ENCODE measurements at places on chromosomes 4 and X.

GRCh38 chrX:110301194-110301593 is 16.7 kb downstream of the AMMECR1 start:
- no peak for DNase-seq

- no peak for DNase-seq
Observed at GRCh38 chr4:141078871-141079270, 54.4 kb downstream of the RNF150 start.

DNA sequence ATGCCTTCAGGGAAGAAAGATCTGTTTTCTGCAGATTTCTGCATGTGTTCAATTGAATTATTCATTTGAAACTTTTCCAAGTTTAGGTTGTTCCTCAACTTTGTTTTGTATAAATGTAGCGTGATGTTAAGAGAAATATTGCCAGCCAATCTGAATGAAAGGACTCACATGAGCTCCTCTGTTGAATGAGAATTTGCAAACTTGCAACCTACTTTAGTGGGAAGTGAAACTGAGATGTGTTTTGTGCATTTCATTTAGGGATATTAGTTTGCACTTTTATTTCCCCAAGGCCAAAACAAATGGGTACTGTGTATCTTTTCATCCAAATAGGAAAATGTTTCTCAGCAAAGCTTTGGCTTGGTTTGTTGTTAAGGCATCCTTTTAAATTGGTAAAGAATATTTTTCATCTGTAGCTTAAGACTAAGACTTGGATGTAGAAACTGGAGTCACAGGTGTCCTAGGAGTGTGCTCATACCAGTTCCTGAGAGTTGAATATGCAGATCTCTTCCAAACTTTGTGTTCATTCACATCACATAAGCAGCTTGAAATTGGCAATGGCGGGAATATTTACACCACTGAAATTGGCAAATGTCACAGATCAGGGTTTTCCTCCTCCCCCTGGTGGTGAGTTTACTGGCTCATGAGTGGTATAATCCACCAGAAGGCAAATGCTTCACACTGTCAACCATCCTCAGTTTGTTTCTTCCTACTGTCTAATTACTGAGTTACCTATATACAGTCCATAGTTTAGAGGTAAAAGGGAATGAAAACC is 193.6 kb upstream of the BANK1 start:
- DNase-seq, result no peak

GRCh38 chr4:140152751-140153418 is 1.1 kb downstream of the MAML3 start:
- peak; percentile 21 for DNase-seq

DNA sequence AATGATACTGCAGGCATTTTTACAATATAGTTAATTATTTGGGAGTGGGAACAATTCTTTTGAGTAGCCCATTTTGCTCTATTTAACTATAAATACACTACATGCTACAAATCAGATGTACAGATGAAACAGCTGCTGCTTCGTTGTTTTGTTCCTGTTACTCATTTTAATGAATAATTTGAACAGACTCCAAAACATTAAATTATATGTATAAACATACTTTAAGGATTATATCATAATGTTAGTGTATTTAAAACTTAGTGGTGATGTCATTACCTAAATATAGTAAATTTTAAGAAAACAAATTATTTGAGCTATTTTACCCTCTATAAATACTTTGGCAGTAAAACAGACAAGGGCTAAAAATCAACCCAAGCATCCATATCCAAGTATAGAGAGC is 60.7 kb downstream of the GAB1 start:
- DNase-seq, result no peak

GRCh38 chr4:146051728-146052391 is 113.2 kb upstream of the ZNF827 start:
- no peak for DNase-seq

- DNase-seq, result no peak
Observed at GRCh38 chr4:145481942-145482208, 222 bp downstream of the SMAD1 start.

DNA sequence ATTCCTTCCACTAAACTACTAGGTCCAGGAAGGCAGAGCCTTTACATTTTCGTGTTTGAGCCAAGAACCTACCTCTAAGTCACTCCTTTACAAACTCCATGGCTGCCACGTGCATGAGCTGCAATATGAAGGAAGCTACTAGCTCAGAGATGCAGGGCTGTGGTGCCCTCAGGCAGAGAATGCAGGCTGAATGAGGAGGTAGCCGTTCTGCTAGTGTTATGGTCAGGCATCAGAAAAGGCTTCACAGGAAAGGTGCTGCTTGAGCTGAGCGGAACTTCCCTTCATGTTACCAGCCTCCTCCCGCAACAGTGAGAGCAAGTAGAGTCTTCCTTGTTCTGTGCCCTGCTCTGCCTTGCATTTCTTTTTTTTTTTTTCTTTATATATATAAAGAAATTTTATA is 148.3 kb upstream of the PACRGL start:
- no peak for DNase-seq

- DNase-seq, result no peak
Observed at GRCh38 chr4:48224606-48225005, 45.0 kb downstream of the TEC start.

DNA sequence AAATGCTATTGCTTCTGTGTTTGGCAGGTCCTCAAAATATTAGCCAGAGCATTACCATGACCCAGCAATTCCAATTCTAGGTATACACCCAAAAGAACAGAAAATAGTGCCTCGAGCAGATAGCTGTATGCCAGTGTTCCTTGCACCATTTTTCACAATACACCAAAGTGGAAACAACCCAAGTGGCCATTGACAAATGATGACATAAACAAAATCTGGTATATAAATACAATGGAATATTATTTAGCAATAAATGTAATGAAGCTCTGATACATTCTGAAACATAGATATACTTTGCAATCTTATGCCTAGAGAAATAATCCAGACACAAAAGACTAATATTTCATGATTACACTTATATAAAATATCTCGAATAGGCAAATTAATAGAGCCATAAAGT is 451.8 kb upstream of the PCDH7 start:
- no peak for DNase-seq

DNA sequence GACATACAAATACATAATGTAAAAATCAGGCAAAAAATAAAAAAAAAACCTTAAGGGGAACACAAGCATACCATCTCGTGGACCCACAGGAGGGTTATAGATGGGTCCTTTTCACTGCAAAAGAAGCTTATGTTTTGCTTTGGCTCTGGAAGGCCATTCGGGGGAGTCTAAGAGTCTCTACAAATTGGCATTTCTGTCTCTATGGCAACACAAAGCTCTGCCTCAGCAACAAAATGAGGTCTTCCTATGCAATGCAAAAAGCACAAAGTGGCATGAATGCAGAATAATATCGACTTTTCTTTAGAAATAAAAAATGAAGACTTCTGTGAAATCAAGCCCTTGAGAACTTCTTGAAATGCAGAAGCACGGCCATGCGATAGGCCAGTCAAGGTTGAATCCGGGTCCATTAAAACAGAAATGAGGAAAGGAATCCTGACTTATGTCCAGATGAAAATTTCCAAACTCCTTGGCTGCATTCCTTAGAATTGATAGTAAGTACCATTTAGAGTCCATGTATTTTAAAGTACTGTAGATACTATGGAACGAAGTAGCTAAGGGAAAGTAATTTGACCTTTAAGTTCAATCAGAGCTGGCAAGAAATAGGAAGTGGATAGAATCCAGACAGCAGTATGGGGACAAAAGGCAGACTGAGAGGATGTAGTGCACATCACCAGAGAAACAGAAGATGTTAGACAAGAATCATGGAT is 63.7 kb upstream of the PDLIM3 start:
- DNase-seq, result no peak

DNA sequence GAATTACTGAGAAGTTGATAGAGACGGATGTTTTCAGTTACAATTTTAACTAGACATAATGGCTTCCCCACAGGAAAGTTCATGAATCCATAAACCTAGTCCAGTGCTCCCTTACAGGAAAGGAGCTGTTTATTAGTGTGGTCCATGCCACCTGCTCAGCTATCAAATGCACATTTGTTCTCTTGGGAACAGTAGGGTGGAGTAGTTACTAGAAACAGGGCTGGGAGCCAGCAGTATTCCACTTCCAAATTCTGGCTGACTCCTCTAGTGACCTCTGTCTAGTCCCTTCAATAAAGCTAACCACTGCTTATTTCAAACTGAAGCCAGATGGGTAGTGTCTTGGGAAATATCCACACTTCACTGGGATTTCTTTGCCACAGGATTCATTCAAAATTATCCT is 88.4 kb upstream of the TLL1 start:
- no peak for DNase-seq

- no peak for DNase-seq
Observed at GRCh38 chr4:138305050-138305449, 62.9 kb upstream of the SLC7A11 start.

DNA sequence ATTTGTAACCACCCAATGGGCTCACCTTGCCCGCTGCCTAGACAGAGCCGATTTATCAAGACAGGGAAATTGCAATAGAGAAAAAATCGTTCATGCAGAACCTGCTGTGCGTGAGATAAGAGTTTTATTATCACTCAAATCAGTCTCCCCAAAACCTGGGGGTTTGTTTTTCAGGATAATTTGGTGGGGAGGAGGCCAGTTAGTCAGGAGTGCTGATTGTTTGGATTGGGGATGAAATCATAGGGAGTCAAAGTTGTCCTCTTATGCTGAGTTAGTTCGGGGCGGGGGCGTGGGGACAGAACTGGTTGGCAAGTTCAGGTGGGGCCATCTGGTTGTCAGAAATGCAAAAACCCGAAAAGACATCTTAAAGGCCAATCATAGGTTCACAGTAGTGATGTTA is 203.0 kb downstream of the MAB21L2 start:
- DNase-seq, result no peak

DNA sequence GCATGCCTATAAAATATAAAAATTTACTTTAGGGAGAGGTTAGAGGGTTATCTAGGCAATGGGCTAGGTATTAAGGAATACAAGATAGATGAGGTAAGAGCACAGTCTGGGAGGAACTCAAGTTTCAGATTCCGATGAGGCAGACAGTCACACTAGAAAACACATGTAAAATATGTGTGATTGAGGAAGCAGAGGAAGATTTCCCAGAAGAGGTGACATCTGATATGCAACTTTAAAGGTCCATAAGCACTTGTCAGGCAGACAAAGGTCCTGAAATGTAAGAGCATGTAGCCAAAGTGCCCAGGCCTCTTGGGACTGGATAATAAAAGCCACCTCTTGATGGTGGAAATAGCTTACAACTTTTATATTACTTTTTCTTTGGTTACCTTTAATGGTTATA is 81.1 kb upstream of the AADAT start:
- DNase-seq, result no peak

GRCh38 chrX:121456315-121456714 is 408.9 kb downstream of the GLUD2 start:
- no peak for DNase-seq

DNA sequence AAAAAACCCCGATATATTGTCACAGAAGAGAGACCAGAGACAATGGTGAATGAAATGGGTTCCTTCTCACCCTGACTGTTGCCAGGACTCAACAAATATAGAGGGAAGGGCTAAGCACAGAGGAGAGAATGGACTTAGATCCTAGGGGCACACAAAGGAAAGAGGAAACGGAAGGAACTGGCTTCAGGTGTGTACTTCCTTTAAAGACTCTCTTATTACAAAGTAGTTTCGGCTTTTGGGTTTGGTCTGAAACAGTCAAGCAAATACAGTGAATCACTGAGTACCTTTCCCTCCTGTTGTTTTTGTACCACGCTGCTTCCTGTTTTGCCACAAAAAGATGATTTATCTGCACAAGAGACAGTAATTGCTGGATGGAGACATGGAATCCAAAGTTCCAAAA is 46.1 kb upstream of the S100G start:
- DNase-seq, result no peak

DNA sequence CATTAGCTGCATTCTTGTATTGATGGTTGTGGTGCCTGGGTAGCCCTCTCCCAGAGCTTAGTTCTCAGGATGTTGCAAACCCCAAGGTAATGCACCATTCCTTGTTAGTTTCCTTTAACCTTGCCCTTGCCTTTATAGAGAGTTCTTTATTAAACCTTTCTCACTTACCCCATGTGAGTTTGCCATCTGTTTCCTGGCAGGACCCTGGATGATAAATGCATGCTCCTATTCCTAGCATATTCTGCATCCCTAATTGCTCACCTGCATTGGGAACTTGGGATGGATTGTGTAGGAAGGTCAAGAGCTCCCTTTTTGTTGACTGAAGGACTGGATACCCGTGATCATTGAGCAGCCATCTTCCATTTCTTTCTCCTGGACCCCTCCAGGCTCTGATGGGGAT is 59.9 kb upstream of the AP1S2 start:
- DNase-seq, result no peak

DNA sequence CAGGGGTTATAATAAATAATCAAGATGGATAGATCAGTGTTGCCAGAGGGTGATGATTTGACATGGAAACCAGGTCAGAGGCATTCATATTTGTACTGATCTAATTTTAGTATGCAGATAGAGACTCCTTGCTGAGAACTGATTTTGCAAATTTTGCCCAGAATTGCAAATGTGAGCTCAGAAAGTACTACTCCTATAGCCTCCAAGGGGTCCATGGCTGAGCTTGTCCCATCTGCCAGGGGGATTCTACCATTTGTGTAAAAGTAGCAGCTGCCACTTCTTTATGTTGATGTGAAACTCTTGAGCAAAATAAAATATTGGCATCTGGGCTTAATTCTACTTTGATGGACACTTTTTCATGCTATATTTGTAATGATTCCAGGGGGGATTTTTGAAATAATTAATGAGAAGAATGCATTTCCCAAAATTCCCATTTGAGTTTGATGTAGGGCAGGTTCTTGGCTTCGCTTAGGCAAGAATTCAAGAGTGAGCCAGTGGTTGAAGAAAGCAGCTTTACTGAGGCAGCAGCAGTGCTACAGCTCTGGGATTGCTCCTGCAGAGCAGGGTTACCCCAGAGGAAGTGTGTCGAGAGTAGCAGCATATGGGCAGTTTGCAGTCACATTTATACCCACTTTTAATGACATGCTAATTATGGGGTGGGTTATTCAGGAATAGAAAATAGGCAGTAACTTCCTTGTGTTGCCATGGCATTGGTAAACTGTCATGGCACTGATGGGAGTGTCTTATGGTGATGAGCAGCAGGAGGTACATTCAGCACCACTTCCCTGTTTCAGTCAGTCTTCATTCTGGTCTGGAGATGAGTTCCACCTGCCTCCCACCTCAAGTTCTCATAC is 38.7 kb upstream of the DCLK2 start:
- no peak for DNase-seq

DNA sequence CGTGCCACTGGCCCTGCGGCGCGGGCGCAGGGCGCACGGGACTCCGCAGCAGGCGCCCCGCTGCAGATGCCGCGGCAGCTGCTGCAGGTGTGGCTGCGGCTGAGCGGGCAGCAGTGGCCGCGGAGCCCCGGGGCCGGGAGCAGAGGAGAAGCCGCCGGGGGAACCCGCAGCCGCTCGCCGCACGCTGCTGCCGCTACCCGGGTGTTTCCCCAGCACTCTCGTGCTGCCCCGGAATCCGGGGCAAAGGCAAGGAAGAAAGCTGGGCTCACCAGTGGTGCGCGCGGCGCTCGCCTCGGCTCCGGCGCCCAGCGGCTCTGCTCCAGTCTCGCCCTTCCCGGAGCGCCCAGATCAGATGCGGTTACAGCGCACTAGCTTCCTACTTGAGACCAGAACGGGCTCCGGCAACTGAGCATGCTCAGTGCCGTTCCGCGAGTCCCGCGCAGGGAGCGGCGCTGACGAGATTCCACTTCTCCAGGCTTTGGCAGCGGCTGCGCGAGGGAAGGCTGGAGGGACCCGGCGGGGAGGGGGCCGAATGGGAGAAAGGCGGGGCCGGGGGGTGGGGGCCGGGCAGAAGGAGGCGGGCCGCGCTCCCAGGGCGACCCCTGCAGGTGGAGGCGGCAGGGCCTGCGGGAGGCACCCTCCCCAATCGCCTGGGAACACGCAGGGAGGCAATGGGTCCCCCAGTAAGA is at the start of gene APBB2:
APBB2 (minus strand) TSS at position 407 of the 689 bp plus-strand sequence. CDS start 181,288 bp downstream, outside the sequence.
- DNase-seq, result peak; percentile 82

Data from HEK293T (cell line).